ENCODE measurements at places on chromosomes 5 and 9. TPM values are rescaled to one million over a fixed set of nuclear protein-coding genes. Genes with fewer than 3 reads are reported as not detected.

GRCh38 chr9:23117616-23118015 is 671.0 kb downstream of the DMRTA1 start:
- DNase-seq = no peak

GRCh38 chr5:127615916-127616315 is 33.0 kb upstream of the CTXN3 start:
- DNase-seq = no peak

DNA sequence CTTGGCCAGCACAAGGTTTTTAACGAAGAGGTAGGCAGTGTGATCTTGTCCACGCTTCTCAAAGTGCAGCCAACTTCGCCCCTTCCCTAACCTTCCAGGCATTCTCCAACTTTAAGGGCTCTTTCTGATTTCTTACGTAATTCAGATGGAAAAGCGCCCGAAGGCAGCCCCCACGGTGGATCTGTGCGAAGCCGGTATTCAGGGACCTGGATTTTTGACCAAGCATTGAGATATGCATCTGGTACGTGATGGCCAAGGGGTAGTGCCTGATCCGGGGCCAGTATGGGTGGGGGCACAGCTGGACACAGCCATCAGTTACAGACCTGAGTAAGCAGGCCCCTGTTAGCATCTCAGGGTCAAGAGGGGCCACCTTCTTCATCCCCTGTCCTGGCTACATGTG is 80.0 kb downstream of the AMBP start:
- no peak for DNase-seq

Gene NME5
- total RNA-seq = not detected

DNA sequence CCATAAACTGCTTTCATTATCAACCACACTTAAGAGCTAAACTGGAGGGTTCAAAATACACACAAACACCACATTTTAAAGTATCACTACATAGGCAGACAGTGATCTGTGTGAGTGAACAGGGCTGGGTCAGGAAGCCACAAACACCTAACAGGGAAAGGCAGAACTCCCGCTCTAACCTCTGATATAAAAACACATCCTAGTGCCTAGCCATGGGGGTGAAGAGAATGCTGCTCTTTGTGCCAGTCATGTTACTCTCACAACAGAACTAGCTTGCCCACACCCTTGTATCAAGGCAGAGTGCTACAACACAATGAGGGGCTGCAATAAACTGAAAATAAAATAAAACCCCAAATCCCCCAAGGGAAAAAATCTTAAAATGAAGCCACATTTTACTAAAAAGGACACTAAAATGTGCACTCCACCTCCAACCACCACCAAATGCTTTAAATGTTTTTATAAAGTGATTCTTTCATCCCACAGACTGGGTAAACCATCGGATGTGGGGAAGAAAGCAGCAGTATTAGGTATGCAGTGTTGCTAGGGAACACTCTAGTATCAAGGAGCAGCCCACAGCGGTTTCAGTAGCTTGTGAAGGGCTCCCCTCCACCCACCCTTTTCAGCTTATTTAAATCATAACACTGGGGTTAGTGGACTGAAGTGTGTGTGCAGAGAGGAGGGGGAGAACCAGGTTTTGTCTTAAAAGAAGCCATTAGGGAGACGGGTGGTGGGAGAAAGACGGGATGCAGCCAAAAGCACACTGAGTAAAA is 64.5 kb downstream of the TMEM161B start:
- DNase-seq = no peak

Gene CDK9
- 89.3 TPM for total RNA-seq

- no peak for DNase-seq
These were observed 1195.9 kb downstream of the DTWD2 start for GRCh38 chr5:117792476-117792875.

Gene COL23A1
- total RNA-seq = 0.14 TPM

Gene RETREG1
- 26.5 TPM for total RNA-seq

DNA sequence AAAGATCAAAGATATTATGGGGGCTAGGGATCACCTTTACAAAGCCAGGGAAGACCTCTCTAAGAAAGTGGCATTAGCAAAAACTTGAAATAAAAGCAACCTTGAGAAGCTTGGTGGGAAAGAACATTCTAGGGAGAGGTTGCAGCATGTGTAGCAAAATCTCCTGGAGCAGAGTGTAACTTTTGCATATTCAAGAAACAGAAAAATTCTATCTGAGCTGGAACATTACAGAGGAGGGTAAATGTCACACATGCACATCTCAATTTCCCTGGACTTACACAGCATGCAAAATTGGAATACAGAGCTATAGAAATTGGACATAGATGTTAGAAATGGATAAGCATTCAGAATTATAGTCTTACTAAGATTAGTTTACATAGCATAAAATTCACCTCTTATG is 510.0 kb downstream of the CETN3 start:
- DNase-seq = no peak

- no peak for DNase-seq
These were observed at the start of gene MINAR2 for GRCh38 chr5:129747572-129748407. MINAR2 (plus strand) TSS chr5:129748094; CDS start chr5:129748191, 97 bp downstream.

GRCh38 chr5:7638456-7638855 is 212.5 kb downstream of the CFAP90 start:
- no peak for DNase-seq

Gene PCDHB15
- total RNA-seq = not detected

DNA sequence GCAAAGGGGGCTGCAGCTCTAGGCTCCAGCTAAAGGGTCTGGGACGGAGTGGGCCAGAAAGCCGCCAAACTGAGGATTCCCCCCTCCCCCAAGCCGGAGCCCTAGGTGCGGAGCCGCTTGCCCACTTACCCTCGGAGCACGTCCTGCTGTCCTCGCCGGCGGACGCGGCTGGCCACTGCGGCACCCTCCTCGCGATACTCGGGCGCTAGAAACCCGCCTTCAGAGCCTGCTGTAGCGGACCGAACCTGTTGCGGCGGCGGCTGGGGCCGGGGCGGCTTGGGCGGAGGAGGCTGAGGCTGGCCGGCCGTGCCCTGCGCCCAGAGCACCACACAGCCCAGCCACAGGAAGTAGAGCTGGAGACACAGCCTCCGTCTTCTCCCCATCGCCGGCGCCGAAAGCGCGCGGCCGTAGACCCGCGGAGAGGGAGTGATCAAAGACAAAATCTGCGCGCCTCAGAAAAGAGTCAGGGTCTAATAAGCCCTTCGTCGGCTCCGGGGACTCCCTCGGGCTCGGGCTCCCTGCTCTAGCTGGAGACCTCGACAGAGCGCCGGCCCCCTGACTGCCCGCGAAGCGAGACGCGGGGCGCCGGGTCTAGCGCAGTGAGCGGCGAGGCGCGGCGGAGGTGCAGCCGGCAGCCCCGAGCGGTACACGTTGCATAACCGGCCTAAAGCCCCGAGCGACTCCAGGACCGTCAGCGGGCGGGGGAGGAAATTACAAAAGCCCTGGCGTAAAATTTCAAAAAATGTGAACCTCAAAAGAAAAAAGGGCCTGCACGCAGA is 635 bp downstream of the FBN2 start:
- no peak for DNase-seq

Gene EDIL3
- total RNA-seq = not detected

Gene ELP1
- total RNA-seq = 22.0 TPM

GRCh38 chr5:119895066-119895465 is 265.7 kb downstream of the FAM170A start:
- no peak for DNase-seq

DNA sequence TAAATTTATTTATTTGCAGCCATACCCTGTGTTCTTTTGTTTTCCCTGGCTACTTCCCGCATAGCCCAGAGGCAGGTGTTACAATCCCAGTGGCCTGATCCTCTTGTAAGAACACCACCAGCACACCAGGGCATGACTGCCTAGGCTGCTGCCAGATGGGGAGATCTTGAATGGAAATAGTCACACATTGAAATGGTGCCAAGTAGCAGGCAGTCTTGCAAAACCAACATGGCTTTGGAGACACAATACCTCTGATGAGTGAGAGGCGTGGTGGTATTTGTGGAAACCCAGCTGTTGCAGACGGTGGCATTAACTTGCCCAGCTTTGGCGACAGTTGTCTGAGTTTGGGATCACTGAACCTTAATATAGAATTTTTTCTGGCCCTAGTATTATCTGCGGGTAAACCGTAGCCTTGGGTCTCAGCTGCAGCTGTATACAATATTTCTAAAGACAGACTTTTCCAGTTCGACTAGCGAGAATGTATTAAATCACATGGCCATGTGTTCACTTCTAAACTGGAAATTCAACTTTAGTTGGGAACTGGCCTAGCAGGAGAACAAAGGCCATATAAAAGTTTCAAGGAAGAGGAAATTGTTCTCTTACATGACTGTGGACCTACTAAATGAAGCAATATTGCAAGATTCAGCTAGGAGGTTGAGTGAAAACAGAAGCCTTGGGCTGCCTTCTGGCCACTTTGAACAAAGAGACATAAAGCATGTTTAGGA is 277.0 kb downstream of the SMARCA2 start:
- no peak for DNase-seq

Data from activated naive CD4-positive, alpha-beta T cell treated with anti-CD3 and anti-CD28 coated beads, Interleukin-2, amount 50 U/mL, for 72 hours (primary cell).